Kidney capillary endothelial cell (primary cell): ENCODE measurements at places on chromosomes 1 and 21.

- DNase-seq: no peak
These were observed 9.2 kb upstream of the TNFRSF8 start for GRCh38 chr1:12053752-12054548.

- no peak for DNase-seq
These were observed 11.6 kb downstream of the REG4 start for GRCh38 chr1:119799599-119800177.

- no peak for DNase-seq
These were observed 17.2 kb downstream of the PRDM15 start for GRCh38 chr21:41861987-41862386.

DNA sequence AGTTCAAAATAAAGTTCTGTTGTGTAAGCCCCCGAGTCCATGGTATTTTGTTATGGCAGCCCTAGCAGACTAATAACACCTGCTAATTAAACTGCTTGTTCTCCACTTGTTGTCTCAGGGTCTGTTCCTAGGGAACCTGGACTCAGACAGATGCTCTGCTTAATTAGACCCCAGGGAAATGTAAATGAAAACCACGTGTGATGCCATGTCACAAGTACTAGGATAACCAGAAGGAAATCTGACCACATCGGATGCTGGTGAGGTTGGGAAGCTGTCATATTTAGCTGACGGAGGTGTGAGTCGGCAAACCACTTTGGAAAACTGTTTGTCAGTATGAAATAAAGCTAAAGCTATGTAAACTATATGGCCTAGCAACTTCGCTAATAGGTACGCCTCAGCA is 19.6 kb downstream of the EDN2 start:
- DNase-seq: no peak

DNA sequence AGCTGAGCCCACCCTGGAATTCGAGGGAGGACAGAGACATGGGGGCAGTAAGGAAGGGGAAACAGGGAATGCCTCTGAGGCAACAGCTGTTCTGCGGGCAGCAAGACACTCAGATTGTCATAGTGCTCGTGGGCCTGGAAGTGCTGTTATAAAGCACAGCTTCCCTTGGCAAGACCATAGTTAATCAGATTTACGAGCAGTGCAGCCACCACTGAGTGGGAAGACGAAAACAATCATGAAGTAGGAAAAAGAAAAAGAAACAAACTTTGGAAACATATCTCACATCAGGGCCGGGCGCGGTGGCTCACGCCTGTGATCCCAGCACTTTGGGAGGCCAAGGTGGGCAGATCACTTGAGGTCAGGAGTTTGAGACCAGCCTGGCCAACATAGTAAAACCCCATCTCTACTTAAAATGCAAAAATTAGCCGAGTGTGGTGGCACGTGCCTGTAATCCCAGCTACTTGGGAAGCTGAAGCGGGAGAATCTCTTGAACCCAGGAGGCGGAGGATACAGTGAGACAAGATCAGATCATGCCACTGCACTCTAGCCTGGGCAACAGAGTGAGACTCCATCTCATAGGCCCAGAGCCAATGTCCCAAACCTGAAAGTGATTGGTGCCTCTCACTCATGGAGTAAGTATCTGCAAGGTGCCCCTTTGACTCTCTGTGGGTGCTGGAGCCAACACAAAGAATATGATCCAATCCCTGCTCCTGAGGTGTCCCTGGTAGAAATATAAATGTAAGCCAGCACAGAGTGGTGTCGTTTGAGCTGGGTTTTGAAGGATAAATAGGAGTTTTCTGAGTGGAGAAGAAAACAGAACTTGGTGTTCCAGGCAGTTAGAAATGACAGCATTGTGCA is 55.6 kb upstream of the GPR153 start:
- no peak for DNase-seq

DNA sequence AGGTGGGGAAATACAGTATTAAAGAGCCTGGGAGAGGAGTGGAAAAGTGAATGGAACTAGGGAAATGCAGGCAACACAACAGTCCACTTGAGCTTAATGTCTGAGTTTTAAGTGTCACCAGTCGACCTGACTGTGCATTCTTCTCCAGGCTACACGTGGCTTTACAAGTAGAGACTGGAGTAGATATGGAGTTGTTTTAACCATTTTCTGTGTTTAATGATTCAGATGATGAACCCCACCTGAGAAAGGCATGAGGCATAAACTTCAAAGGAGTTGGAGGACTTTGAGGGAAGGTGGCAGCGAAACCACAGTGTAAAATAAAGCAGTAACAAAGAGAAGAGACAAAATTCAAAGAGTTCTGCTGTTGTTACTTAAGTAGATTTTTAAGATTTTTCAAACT is 12.6 kb downstream of the FUBP1 start:
- DNase-seq: no peak

DNA sequence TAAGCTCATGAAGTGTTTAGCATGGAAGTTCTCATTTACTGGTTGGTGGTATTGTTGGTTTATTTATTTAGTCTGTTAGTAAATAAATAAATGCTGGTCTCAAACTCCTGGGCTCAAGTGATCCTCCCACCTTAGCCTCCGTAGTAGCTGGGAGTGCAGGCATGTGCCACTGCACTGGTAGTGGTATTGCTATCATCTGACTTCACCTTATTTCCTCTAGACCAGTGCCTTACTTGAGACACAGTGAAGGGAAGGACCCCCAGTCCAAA is 1.4 kb upstream of the SLC2A1 start:
- DNase-seq: no peak

DNA sequence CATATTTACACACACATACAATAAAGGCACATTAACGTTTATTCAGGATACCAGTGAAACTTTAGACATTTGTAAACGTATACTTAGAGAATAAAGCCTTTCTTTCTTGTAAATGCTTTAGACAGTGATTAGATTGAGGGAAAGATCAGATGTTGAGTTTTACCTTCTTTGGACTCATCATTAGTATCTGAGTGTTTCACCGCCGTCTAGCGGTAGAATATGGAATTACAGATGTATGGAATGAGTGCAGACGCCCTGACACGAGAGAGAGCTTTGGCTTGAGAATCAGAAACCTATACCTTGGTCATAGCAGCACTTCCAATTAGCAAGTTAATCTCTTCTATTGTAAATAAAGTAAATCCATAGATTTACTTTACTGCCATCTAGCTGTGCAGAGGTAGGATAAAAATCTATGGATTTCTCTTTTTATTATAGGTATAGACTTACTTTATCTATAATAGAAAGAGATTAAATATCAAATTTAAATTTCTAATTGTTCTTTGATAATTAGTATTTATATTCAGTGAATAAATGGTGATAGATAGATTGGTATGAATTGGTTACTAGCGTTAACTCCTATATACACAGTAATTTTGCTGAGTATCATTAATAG is 12.6 kb downstream of the FLG2 start:
- peak; percentile 49 for DNase-seq

GRCh38 chr1:9422911-9423505 is 116.3 kb upstream of the SLC25A33 start:
- DNase-seq: no peak
